ENCODE measurements at places on chromosomes 12 and 14.

DNA sequence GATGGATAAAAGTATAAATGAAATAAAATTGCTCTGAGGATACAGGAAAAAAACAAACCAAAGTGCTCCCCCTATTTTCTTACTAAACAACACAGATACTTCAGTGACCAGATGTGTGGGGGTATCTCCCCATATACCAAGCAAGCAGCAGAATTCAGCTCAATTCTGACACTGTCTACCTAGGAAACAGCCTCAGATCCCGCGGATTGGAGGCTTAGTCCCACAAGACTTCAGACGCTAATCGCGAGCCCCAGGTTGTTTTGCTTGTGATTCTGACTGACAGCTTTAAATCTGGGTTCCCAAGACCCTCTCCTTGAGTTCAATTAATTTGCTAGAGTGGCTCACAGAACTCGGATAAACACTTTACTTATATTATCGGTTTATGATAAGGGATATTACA lies 17.3 kb downstream of the NFKBIA start:
- no peak for DNase-seq

DNA sequence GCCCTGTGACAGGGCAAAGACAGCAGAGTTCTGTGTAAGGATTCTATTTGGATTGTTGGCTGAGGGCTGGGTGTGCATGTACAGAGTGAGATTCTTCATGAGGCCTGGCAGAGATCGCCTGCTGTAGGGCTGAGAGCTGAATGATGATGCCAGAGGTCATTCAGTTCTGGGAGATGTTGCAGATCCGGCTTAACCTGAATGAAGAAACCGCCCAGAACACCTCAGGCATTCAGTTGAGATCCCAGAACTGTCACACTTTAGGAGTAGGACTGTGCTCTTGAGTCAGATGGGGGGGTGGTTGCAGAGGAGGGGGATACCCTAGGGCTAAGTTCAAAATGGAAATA lies 5.8 kb upstream of the EVL start:
- no peak for DNase-seq

DNA sequence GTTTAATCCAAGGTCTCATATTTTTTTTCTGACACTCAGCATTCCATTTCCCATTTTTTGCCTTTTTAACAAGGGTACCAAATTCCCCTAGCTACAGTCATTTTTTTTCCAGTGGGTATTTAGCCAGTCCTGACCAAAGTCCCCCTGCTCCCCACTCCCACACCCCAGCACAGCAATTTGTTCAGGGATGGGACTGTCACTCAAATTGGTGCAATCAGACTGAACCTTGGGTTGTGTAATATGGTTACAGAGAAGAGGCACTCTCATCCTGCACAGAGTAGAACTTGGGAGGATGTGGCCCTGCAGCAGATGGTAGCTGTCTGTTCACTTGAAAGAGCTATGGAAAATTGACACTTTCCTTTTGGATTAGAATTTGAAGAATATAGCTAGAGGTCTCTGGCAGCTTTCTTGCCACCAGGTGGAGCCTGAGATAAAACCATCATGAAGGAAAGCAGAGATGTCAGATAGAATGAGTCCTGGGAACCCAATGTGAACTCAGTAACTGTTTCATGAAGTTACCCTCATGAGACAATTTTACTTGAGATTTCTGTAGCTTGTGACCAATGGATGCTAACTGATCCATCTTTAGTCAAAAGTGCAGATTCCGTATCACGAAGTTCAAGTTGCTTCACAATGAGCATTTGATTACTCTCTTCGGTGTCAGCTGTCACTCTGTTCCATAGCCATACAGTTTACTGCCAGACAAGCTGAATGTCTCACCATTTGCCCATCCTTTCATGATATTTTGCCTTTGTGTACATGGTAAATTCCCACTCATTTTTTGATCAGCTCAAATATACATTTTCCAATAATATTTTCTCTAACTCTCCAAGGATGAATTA lies 394.0 kb upstream of the SYT1 start:
- DNase-seq: no peak

- DNase-seq: no peak
Observed at GRCh38 chr14:105376521-105377440, 21.6 kb upstream of the TEX22 start.

DNA sequence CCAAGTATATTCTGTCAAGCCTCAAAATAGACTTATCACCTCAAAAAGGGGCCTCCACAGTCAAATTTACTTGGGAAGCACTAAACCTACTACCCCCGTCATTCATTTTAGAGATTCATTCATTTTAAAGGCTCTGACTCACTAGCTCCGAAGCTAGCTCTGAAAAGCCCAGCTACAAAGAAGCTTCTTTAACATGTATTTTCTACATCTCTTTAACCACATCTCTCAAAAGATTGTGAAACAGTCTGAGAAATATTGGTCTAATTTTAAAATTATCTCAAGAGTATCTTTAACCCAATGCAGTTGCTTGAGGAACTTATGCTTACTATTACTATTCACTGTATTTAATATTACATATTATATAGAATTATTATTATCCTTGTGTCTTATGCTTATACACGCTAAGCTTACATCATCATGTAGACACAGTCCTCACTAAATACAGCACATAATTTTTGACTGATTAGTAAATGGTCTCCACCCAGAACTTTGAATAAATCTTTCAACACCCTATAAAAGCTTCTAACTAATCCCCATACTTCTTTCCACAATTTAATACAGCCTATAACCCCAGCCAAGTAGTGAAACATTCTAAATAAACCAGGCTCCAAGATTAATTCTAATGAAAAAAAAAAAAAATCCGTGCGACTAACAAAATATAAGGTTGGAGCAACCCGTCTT lies 7.8 kb downstream of the NT5DC3 start:
- DNase-seq: no peak

- no peak for DNase-seq
Observed at GRCh38 chr12:93185369-93185741, 192.4 kb upstream of the NUDT4 start.

DNA sequence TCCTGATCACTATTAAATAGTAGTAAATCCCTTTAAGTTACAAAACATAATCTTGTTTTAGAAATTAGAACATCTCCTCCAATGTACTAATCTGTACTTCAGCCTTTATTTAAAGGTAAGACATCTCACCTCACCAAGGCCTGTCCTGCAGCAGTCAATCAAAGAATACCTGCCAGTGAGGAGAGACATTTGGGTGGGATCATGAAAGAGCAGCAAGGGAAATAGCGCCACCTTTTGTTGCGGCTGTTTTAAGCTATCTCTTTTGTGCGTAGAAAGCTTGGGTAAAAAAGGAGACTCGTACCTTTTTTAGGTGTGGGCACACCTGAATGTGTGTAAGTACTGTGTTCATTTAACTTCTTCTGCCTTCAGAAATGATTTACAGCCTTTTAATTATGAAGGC lies 117.8 kb upstream of the TMTC1 start:
- DNase-seq: no peak

DNA sequence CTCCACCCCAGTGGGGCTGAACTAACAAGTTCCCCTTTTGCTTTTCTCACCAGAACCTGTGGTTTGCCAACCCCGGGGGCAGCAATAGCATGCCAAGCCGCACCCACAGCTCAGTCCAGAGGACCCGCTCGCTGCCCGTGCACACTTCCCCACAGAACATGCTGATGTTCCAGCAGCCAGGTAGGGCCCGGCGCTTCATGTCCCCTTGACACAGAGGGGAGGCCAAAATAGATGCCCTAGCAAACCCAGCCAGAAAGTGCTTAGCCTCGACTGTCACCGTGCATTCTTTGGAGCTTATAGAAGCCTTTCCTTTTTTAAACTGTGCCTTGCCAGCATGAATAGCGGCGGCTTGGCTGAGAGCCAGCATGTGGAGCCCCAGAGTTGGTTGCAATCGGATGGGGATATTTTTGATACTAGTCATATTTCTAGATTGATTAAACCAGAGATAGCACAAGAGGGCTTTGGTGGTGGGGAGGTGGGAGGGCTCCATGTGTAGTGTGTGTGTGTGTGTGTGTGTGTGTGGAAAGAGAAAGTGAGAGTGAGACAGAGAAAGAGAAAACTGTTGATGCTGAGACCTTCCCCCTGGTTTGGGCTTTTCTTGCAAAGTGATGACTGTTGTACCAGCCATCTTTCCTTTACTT lies 126.1 kb downstream of the GCH1 start:
- DNase-seq: peak; percentile 26

DNA sequence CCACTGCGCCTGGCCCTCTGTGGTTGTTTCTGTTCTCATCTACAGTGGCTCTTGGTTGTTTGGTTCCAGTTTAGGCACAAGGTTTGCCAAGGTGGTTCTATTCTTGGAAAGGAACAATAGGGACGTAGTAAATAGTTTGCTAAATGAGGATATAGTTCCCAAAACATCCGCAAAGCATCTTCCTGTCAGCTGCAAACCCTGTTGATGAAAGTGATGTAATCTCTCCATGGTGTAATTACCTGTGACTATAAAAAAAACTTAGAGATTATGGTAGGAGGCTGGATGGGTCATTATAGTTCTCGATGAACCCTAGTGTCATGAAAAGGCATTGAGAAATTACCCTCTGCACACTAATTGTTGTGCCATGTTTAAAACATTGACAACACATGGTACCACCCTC lies 52.9 kb downstream of the SUSD6 start:
- no peak for DNase-seq

- no peak for DNase-seq
Observed at GRCh38 chr12:26374934-26375680, 179.7 kb downstream of the SSPN start.

- no peak for DNase-seq
Observed at GRCh38 chr12:78002878-78003277, 172.2 kb downstream of the NAV3 start.

DNA sequence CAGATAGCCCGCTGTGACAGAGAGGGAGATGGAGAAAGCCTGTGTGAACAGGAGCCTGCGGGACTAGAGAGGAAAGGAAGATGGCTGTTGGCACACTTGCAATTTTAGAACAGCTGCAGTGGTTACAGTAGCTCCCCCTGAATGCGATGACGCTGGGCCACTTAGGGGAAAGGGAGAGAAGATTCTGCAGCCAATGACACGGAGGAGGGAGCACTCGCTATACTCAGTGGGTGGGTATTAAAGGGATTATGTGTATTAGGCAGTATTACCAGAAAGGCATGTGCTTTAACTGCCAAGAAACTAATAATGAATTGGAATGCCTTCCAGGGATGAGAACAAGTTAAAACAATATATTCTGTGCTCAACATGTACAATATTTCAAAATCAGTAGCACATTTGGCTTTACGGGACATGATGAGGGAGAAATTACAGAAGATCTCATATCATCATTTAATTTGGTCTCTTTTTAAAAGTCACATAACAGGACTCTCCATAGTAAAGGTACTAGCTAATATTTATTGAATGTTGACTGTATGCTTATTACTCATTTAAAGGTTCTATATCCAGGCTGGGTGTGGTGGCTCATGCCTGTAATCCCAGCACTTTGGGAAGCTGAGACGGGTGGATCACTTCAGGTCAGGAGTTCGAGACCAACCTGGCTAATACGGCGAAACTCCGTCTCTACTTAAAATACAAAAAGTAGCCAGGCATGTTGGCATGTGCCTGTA lies 35.9 kb upstream of the FOS start:
- DNase-seq: no peak

- DNase-seq: no peak
Observed at GRCh38 chr12:131988054-131988796, 38.5 kb downstream of the EP400 start.

DNA sequence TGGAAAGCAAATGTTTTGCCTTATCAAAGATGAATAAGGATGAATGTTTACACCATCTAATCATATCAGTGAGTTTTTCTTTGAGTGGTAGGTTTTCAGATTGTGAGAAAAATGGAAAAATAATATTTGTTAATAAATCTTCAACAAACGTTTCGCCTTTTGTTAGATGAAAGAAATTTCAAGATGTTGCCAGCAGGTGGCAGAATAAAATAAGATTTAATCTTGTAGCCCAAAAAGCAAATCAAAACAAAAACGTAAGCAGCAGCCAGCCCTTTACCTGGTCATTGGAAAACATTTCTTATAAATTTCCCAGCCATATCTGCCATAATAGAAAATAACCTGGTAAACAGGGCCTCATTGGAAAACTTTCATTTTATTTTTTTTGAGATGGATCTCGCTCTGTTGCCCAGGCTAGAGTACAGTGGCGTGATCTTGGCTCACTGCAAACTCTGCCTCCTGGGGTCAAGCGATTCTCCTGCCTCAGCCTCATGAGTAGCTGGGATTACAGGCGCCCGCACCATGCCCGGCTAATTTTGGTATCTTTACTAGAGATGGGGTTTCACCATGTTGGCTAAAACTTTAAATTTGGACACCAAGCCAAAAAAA lies 15.4 kb upstream of the TMEM120B start:
- DNase-seq: no peak

DNA sequence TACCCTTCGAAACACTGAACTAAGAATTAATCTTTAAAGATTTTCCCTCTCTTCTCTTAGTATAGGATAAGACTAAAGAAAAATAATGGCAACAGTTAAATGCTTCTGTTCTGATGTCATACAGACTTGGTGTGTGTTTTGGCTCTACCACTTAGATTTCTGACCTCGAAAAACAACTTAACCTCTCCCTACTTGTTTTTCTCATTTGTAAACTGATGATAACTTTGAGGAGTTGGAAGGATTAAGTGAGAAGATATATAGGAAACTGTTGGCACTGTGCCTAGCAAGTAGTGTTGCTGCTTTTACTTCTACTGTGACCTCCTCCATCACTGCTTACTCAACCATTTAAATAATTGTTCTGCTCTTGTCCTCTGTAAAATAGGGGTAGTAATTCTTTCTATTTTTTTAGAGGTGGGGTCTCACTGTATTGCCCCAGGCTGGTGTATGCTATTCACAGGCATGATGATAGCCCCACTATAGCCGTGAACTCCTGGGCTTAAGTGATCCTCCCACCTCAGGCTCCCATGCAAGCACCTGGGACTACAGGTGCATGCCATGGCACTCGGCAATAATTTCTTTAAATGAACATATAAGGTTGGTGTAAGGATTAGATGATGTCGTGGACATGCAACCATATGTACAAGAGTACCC lies 22.4 kb downstream of the PALS1 start:
- DNase-seq: no peak

DNA sequence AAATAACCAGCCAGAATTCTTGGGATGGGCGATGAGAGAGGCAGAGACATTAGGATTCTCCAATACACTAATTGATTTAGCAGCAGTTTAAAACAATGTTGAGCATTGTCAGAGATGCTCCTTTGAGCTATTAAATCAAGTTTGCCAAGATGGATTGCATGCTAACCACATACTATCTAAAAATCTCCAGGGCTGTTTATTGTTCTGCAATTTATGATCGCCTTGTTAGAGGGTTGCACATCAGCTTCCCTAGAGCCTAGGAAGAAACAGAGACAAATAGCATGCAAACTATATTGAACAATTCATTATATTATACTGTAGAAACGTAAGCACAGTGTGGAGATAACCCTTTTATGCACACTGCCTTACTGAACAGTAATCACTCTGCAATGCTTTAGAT lies 599.9 kb downstream of the SOX5 start:
- DNase-seq: no peak

GRCh38 chr14:59060841-59061240 lies 127.6 kb upstream of the DAAM1 start:
- no peak for DNase-seq
